ENCODE measurements at places on chromosomes 5 and 9. TPM values are rescaled to one million over a fixed set of nuclear protein-coding genes. Genes with fewer than 3 reads are reported as not detected.

- no peaks in the 10 kb centered on the region for H3K4me1 ChIP-seq
- no peak for DNase-seq
- H3K27ac ChIP-seq = no peak overlapping the region
These were observed 16.1 kb upstream of the ZNF462 start for GRCh38 chr9:106846857-106847256.

DNA sequence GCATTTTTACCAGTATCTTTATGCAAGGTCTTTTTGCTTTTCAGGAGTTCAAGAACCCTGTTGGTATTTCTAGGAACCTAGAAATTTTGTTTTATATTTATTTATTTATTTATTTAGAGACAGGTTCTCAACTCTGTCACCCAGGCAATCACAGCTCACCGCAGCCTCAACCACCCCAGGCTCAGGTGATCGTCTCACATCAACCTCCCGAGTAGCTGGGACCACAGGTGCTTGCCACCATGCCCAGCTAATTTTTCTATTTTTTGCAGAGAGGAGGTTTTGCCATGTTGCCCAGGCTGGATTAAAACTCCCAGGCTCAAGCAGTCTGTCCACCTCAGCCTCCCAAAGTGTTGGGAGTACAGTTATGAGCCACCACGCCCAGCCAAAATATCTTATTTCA lies 32.9 kb downstream of the LHX6 start:
- H3K27me3 ChIP-seq = peaks cover 55% of the 10 kb centered on the region
- DNase-seq = no peak
- H3K4me3 ChIP-seq = no peak overlapping the region
- peaks cover 6% of the 10 kb centered on the region for H3K4me1 ChIP-seq

- no peaks in the 10 kb centered on the region for H3K36me3 ChIP-seq
- no peak overlapping the region for H3K27ac ChIP-seq
- no peaks in the 10 kb centered on the region for H3K27me3 ChIP-seq
- no peaks in the 10 kb centered on the region for H3K4me1 ChIP-seq
- DNase-seq = no peak
- no peak overlapping the region for H3K4me3 ChIP-seq
These were observed 293.8 kb downstream of the CWC27 start for GRCh38 chr5:65062469-65063083.

GRCh38 chr9:33374190-33374589 lies 28.2 kb downstream of the AQP7 start:
- H3K27ac ChIP-seq = no peak overlapping the region
- peaks cover 9% of the 10 kb centered on the region for H3K36me3 ChIP-seq
- H3K4me3 ChIP-seq = no peak overlapping the region
- DNase-seq = no peak
- H3K4me1 ChIP-seq = peaks cover 21% of the 10 kb centered on the region

- no peak overlapping the region for H3K27ac ChIP-seq
- peaks cover 6% of the 10 kb centered on the region for H3K27me3 ChIP-seq
- H3K4me3 ChIP-seq = no peak overlapping the region
- no peaks in the 10 kb centered on the region for H3K4me1 ChIP-seq
- DNase-seq = no peak
- no peaks in the 10 kb centered on the region for H3K36me3 ChIP-seq
These were observed 37.3 kb downstream of the ADAMTS2 start for GRCh38 chr5:179307931-179308471.

DNA sequence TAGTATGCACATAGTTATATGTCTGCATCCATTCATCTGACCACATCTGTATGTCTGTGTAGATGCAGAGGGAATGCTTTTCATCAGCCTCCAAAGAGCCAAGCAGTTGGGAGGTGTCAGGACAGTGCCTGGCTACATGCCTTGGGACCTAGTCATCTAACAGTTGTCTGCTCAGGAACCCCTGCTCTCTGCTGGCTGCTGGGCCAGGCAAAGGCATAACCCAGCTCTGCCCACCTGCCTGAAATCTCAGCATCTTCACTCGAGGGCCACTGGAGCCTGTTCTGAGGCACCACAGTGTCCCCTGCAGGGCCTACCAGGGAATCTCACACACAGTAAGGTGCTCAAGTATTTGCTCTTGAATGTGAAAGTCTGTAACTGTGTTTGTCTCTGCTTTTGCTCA lies 3.7 kb downstream of the C9orf50 start:
- peaks cover 16% of the 10 kb centered on the region for H3K27me3 ChIP-seq
- H3K36me3 ChIP-seq = no peaks in the 10 kb centered on the region
- peaks cover 1% of the 10 kb centered on the region for H3K4me1 ChIP-seq
- DNase-seq = no peak
- no peak overlapping the region for H3K4me3 ChIP-seq

DNA sequence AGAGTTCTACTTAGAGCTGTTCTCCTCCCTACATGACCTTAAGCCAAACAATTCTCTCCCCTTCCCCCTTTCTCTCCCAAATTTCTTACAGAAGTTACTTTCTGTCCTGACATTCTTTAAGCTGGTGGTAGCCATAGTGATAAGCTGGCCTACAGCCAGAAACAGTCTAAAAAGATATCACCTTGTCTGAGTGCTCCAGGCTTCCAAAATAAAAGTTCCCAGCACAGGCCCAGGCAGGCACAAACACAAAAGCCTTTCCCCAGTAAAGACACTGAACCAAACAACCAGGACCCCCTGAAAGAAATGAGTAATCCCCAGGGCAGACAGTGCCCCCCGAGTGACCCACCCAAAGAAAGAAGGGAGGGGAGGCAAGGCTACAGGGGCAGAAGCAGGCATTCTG lies 19.2 kb downstream of the SIL1 start:
- no peaks in the 10 kb centered on the region for H3K27me3 ChIP-seq
- peaks cover 15% of the 10 kb centered on the region for H3K4me1 ChIP-seq
- no peak for DNase-seq
- peak overlapping the region; percentile 82 for H3K27ac ChIP-seq
- H3K4me3 ChIP-seq = no peak overlapping the region

DNA sequence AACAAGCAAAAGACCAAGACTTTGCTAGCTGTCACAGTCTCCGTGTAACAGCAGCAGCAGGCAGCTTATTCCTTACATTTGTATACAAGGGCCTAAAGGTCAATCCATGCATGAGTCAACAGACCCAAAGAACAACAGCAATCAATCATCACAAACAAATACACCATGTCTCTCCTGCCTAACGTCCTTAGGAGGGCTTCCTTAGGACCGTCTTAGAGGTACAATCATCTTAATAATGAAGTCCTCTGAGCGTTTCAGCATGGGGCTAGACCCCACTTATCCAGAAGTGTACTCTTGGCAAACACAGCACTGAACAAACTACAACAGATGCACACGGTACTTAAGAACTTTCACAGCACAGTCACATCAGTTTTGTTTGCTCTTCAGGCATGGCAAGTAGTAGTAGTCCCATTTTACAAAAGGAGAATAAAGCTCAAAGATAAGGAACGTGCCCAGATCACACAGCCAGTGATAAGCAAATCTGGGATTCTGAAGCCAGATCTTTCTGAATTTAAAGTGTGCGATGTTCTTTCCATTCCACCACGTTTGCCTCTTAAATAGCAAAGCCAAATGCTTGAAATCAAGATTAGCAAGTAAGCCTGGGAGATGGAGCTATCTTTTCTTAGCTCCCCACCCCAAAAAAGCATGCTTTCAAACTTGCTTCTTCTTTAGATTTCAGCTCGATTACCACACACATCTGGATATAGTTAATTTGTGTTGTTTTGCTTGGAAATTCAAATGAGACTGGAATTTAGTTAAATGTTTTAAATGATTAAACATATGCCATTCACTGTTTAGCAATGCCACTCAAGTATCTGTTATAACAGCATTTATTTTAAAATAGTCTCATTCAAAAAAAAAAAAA lies 24.2 kb downstream of the PSMB7 start:
- H3K27me3 ChIP-seq = no peaks in the 10 kb centered on the region
- DNase-seq = no peak
- H3K27ac ChIP-seq = no peak overlapping the region
- peaks cover 1% of the 10 kb centered on the region for H3K36me3 ChIP-seq
- peaks cover 66% of the 10 kb centered on the region for H3K4me1 ChIP-seq
- H3K4me3 ChIP-seq = no peak overlapping the region

DNA sequence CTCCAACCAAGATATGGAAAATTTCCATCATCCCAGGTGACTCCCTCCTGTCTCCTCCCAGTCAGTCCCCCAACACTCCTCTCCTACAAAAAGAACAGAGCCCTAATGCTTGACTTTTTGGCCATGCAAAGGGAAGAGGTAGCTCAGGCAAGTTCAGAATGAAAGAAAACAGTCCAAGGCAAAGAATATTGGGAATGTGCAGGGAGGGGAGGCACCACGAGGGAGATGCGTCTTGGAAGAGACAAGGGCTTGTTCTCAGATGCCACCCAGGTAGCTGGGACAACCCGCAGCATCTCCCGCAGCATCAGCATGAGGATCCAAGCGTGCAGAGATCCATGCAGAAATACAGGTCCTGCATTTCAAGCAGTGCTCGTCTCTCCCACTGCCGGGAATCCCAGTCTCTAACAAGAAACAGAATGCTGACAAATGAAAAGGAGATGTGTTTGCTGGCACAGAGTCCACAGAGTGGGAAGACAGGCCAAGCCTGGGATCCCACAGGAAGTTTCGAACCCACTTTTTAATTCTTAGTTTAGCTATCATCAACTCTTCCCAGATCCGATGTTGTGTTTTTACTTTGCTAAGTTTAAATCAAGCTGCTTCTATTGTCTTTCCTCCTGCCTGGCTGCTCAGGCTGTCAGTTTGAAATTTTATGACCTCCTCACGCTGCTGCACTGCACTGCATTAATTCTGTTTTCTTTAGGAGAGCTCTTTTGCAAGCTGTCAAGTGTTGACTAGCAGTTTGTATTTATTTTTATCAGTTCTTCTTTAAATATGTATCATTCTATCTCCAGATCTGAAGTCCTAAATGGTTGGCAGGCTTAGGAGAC lies 86.8 kb upstream of the OSMR start:
- no peak for DNase-seq
- peaks cover 7% of the 10 kb centered on the region for H3K27me3 ChIP-seq
- H3K27ac ChIP-seq = peak overlapping the region; percentile 18
- H3K4me3 ChIP-seq = no peak overlapping the region
- no peaks in the 10 kb centered on the region for H3K36me3 ChIP-seq

GRCh38 chr5:99054972-99055371 lies 126.2 kb upstream of the CHD1 start:
- H3K27ac ChIP-seq = no peak overlapping the region
- no peak for DNase-seq
- no peaks in the 10 kb centered on the region for H3K36me3 ChIP-seq
- H3K4me3 ChIP-seq = no peak overlapping the region
- H3K27me3 ChIP-seq = no peaks in the 10 kb centered on the region

DNA sequence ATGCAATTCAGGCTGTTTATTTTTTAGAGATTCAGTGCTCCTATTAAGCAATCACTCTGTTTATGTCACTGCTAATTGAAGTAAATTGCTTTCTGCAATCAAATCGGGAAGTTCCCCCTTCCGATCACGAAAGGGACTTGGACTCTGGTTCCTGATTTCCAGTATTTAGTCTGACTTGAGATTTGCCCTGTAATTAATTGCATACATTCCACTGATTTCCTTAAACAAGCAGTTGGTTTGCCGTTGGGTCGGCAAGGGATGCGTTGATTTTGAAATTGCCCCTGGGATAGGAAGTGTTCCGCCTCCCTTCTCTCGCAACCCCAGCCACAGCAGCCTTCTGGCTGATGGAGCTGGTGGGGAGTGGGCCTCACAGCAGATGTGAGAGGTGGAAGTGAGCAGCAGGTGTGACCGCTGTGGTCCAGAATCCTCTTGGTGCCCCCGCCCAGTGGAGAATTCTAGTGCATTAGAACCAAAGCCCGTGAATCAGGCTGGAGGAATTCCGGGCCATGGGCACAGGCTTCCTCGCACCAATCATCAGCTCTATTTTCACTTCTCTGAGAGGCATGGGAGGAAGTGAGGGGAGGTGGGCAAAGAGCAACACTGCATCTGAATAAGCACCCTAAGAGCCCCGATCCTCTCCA lies 102.5 kb downstream of the SPRY4 start:
- no peaks in the 10 kb centered on the region for H3K36me3 ChIP-seq
- no peak overlapping the region for H3K4me3 ChIP-seq

- no peak for DNase-seq
- no peaks in the 10 kb centered on the region for H3K4me1 ChIP-seq
- H3K36me3 ChIP-seq = no peaks in the 10 kb centered on the region
- no peak overlapping the region for H3K4me3 ChIP-seq
These were observed 103.3 kb upstream of the HMHB1 start for GRCh38 chr5:143708672-143709071.

DNA sequence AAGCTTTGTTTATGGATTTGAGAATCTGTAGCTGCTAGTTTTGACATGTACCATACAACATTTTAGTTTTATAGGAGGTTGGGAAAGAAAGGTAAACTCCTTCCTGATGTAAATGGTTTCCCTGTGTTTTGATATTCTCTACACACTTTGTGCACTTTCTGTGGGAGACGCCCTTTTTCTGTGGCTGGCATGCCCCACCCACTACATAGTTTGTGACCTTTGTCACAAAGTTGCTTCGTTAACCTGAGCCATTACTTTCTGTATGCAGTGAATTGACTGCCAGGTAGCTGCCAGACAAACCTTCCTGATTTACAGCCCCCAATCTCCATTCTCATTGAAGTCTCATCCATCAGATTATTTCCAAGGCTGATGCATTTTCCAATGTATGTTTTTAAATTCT lies 90.6 kb downstream of the NLN start:
- no peaks in the 10 kb centered on the region for H3K27me3 ChIP-seq
- no peak for DNase-seq

DNA sequence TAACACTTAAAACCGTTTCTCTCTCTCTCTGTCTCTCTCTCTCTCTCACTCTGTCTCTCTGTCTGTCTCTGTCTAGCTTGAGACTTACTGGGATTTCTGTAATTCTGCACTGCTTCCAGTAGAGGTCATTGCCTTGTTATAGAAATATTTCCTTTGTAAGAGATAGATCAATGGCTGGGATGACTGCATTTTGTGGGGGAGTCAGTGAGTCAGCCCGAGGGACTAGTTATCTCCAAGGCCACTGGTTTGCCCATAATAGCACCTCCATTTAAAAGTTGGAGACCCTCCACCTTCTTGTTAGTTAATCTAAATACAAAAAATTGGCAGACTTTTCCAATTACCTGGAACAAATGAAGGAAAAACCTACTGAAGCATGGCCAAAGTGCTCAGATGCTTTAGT lies 547.2 kb downstream of the LRRC70 start:
- H3K27me3 ChIP-seq = no peaks in the 10 kb centered on the region
- H3K4me3 ChIP-seq = no peak overlapping the region
- DNase-seq = no peak

P4HA2 gene
- total RNA-seq = 18.5 TPM

RNF183 gene
- 0.44 TPM for total RNA-seq

GDNF gene
- 0.47 TPM for total RNA-seq

PCAT7 gene
- total RNA-seq = 13.1 TPM

FLT4 gene
- total RNA-seq = 2.0 TPM
